Stimulated activated CD8-positive, alpha-beta memory T cell treated with anti-CD3 and anti-CD28 coated beads, Interleukin-4, amount 100 ng/mL, for 4 hours (primary cell): ENCODE measurements at places on chromosomes 5 and 9.

- DNase-seq, result no peak
Measured at GRCh38 chr9:114431003-114431402, 43.2 kb upstream of the AKNA start.

DNA sequence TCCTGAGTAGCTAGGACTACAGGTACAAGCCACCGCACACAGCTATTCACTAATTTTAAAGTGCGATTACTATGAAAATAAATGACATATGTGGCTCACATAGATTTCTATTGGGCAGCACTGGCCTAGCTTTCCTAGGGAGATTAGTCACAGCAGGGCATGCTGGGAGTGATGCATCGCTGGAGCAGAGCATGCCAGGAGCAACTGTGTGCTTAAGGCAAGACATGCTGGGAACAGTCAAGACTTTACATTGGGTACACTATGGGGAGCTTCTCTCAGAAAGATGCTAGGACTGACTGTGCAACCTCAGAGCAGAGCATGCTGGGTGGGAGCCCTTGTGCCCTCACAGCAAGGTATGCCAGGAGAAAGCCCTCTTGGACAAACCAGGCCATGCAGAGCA is 9.3 kb downstream of the ST6GALNAC6 start:
- no peak for DNase-seq

- no peak for DNase-seq
Measured at GRCh38 chr9:130426467-130426773, 18.3 kb upstream of the ASS1 start.

GRCh38 chr9:134923466-134923865 is 5.8 kb upstream of the FCN1 start:
- DNase-seq, result no peak

GRCh38 chr5:42621662-42622061 is 135.0 kb upstream of the CCDC152 start:
- no peak for DNase-seq

GRCh38 chr9:19754921-19755320 is 33.9 kb downstream of the SLC24A2 start:
- DNase-seq, result no peak

GRCh38 chr5:160469156-160470144 is 47.8 kb downstream of the PTTG1 start:
- no peak for DNase-seq

DNA sequence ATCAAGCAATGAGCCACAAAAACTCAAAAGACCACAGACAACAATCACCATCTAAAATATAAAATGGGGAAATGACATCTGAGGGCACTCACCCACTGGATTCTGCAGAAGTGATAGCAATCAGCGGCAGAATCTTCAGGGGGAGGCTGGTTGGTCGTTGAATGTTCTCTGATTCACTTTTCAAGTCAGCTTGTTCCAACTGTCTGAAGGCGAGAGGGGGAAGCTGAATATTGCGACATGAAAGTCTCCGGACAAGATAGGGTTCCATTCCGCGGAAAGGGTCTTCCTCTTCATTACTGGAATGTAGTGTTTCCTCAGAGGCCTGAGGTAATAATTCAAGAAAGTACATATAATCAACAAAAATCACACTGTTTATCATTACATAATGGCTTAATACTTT is 94.9 kb upstream of the PDE4D start:
- DNase-seq, result no peak

DNA sequence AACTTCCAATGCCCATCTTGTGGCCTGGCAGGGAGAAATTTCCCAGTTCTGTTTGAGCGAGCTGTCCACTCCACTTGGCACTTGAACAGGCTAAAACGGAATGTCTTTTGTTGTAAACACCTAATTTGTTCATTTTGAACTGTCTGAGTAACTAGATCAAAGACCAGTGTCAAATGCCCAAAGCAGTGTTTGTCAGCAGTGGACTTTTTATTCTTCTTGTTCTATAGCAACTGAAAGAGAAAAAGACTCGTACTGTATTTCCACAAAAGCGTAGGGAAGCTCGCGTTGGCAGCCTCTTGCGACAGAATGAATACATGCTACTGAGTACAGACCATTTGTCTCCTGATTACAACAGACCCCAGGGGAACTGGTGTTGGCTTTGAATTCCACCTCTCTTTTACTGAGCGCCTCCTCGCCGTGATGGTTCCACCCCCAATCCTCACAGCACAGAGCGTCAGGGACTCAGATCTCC is 601.8 kb upstream of the ZNF608 start:
- DNase-seq, result no peak

- DNase-seq, result no peak
Measured at GRCh38 chr5:67426961-67427849, 230.6 kb upstream of the CD180 start.

- DNase-seq, result no peak
Measured at GRCh38 chr9:68808338-68808890, 103.4 kb downstream of the PIP5K1B start.

DNA sequence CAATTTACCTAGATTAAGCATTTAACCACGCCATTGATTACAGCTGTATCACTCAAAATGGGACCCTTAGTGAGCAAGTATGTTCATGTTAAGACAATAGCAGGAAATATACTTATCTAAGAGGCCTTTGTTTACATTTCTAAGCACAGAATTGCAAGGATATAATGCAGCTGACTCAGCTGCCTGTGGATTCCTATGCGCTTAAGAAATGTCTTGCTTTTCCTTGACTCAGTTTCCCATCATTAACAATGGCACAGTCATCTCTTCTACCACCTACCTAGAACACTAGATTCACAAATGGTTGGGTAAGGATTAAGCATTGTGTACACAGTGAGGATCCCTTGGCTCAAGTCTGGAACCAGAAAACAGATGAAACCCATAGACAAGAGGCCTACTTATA is 163.8 kb downstream of the TSSK1B start:
- no peak for DNase-seq

DNA sequence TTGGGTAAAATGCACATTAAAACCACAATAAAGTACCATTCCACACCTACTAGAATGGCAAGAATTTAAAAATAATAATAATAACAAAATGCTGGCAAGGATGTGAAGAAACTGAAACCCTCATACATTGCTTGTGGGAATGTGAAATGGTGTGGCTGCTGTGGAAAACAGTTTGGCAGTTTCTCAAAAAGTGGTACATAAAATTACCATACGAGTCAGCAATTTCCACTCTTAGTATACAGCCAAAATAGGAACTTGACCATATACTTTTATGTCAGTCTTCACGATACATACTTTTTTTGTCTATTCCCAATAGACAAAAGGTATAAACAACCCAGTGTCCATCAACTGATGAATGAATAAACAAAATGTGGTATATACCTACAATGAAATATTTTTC is 15.6 kb downstream of the FKBP15 start:
- DNase-seq, result no peak

DNA sequence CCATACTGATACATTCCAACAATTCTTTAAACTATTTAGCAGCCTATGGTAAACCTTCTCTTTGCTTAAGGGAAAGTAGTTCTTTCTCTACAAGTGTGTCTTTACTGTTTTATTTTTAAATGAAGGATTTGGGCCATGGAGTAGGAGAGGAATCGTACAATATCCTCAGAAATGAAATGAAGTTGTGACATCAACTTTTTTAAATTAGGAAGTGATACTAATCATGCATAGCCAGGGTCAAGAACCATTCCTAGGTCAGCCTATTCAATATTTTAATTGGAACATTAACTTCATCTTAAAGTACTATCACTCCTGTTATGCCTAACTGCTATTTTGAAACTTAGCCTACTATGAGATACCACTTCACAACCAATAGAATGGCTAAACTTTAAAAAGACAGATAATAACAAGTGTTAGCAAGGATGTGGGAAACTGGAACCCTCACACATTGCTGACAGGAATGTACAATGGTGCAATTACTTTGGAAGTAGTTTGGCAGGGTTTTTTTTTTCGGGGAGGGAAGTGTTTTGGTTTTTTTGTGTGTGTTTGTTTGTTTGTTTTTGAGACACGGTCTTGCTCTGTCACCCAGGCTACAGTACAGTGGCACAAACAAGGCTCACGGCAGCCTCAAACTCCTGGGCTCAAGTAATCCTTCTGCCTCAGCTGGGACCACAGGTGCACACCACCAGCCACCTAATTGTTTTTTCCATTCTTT is 10.7 kb downstream of the AGTPBP1 start:
- DNase-seq, result no peak

DNA sequence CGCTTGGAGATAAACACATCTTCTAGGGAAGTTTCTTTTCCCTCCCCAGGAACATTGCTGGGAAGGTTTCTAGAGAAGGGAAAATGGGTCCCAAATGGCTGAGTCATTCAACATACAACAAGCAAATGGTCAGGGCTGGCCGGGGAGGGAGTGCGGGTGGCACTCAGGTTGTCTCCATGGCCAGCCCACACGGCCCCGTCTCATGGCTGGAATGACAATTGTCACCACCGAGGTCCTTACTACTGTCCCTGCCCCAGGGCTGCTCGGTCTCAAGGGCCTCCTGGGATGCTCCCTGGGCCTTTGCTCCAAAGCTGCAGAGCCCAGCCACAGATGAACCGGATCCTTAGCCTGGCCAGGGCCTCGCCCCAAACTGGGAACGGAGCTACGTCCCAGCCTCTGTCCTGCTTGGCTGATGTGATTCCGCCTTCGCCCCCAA is 121.9 kb downstream of the FGF18 start:
- no peak for DNase-seq

DNA sequence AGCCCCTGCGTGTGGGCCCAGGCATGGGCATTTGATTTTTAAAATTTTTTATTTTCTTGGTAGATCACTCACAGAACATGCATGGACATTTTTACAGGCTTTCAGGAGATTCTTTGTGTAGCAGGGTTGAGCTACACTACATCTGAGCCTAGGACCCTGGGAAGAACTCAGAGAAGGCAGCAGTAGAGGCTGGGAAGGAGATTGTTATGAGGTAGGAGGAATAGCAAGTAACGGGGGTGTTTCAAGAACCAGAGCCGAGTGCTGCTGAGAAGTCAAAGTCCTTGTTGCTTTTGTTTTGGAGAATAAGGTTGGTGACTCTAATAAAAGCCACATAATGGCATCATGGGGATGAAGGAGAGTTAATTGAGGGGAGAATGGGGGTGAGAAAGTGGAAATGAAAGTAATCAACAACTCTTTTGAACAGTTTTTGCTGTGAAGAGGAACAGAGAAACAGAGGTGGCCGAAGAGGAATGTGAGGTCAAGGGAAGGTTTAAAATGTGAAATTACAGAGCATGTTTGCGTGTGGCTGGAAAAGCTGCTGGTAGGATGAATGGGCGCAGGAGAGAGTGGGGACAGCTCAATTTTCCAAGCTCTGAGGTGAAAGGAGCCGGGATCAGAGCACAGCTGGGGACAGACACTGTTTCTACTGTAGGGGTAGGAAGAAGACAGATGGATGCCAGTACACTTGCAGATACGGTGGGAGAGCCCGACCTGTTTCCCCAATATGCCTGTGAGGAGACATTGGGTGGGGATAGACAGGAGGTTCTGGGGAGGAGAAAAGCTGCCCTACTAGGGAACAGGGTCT is 4.7 kb upstream of the PDLIM7 start:
- no peak for DNase-seq

DNA sequence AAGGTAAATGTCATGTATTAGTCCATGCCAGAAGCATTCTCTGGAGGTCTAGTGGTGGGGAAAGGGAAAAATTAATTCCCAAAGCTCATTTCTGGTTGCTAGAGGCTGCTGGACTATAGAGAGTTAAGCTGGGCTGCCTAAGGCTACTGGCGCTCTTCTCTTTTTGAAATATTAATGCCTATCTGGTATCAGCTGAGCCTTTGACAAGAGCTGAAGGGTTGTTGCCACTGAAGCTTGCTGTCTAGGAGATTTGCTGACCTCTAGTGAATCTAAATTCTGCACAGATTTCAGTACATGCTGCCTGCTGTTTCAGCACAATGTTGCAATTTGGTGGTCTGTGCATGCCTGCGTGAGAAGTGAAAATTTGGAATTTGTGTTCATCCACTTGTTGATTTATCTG is 29.1 kb upstream of the PLCXD3 start:
- DNase-seq, result no peak

DNA sequence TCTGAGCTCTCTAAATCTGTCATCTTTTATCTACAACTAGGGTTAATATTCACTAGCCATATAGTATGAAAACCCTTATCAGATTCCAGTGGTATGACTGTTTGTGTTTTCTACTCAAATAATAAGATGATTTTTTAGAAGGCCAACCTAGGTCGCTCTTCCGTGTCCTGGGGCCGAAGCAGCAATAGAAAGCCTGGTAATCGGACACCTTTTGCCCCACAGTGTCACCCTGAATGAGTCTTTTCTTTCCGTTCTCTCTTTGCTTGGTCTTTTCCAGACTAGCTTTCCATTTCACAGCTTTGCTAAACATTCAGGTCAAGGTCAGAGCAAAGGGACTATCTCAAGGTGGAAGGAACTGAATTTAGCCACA is 243.3 kb upstream of the ANKRD55 start:
- DNase-seq, result no peak

DNA sequence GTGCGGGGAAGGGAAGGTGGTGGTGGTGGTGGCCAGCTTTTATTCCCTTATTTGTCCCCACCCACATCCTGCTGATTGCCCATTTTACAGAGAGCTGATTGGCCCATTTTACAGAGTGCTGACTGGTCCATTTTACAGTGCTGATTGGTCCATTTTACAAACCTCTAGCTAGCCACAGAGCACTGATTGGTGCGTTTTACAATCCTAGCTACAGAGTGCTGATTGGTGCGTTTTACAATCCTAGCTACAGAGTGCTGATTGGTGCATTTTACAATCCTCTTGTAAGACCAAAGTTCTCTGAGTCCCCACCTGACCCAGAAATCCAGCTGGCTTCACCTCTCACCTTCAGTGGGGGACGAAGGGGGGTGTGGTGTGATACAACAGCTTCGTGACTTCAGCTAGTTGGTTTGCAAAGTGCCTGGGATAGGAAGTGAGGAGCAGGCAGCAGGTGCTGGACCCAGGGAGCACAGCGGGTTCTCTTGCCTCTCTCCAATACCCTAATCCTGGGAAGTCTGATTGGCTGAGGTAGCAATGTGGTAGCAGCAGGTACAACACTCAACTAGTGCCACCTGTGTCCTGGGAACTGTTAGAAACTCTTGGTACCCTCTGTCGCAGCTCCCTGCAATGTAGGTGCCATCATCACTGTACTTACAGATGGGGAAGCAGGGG is 92.1 kb downstream of the BARX1 start:
- DNase-seq, result no peak

DNA sequence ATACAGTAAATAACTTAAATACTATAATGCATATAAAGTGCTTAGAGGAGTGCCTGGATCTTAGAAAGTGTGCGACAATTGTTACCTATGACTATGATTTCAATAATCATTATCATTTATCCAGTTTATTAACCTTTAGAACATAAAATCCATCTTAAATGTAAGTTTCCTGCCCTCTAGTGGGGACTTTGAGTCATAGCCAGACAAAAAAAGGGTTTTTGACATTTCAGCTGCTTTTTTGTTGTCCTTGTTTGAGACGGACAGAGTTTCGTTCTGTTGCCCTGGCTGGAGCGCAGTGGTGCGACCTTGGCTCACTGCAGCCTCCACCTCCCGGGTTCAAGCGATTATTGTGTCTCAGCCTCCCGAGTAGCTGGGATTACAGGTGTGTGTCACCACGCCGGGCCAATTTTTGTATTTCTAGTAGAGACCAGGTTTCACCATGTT is 9.7 kb upstream of the C9orf152 start:
- no peak for DNase-seq
